ENCODE measurements at places on chromosomes 3 and 15.

- no peak for DNase-seq
Observed at GRCh38 chr3:150161011-150161410, 190.3 kb upstream of the PFN2 start.

DNA sequence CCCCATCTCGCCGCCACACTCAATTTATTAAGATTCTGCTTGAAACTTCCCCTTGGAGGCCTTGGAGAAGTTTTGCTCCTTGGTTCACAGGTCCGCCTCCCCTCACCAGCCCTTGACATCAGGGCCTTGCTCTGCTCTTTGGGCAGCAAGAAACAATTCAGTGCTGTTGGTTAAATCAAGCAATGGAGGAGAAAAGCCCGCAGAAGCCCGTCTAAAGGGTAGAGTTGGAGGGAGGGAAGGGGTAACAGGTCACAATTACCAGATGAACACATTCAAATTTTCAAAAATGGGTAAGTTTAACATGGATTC lies 429 bp downstream of the PARP9 start:
- DNase-seq = no peak

GRCh38 chr3:115876876-115877614 lies 253.7 kb downstream of the GAP43 start:
- DNase-seq = no peak

- no peak for DNase-seq
Observed at GRCh38 chr15:89632563-89633430, 22.5 kb downstream of the KIF7 start.

DNA sequence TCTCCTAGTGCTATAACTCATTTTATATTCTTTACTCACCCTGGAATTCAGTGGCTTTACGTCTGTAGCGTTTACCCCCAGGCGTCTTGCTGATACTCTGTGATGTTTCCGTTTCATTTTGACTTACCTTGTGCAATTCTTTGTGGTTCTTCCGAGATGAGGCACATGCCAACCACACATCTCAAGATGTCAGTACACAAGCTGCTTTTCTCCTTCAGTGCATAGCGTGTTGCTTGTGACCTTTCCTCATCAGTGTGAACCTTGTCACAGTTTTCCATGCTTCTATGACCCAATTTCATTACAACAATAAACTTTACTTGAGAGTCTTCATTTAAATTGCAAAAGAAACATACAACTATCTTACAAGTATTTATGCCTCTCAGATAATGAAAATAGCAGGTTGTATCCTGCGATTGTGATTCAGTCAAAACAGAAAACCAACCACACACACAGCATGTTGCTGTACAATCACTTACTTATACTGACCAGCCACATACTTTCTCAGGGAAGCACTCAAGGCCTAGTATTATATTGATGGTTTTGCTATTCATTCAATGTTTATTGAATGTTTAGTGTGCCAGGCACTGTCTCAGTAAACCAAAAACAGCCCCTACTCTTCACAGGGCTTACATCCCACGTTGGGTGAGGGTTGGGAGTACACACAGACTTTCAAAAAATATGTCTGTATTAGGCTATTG lies 4.6 kb upstream of the TBL1XR1 start:
- no peak for DNase-seq

DNA sequence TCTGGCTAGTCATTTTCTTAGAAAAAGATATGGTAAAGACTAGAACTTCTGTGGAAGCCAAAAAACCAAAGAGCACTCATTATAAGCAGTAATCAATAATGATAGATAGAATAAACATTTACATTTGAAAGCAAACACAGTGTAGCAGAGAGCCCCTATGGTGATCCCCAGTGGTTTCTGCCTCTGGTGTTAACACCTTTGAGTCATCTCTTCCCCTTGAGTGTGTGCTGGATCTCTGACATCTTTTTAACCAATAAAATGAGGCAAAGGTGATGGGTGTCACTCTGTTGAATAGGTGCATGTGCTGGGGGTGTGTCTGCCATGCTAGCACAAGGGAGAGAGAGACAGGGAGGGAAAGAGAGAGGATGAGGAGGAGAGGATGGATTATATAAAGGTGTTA lies 121.6 kb downstream of the TFG start:
- no peak for DNase-seq

GRCh38 chr3:182240474-182240873 lies 528.7 kb downstream of the SOX2 start:
- DNase-seq = no peak

DNA sequence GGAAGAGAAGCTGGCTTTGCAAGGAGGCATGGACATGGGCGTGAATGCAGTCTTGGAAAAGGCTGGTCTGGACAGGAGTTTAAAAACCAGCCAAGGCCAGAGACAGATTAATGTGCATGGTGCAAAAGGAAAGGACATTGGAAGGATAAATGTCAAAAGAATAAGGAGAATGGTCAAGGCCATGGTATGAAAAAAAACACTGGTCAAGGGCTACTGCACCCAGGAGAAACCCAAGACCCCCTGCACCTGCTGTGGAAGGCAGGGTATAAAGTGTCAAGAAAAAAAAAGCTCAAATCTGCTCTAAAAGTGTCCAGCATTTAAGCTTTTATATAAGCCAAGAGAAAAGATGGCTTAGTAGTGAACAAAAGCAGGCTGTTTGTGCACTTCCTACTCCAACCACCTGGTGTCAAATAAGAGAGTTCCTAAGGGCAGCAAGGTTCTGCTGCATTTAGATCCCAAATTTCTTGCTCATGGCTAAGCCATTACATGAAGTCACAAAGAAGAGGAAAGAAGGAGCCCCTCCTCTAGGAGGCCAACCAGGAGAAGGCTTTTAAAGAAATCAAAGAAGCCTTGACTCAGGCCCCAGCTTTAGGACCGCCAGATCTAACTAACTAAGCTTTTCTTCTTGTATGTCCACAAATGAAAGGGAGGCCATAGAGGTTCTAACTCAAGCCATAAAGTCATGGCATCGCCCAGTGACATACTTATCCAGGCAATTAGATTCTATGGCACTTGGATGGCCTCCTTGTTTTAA lies 16.9 kb downstream of the CCR4 start:
- no peak for DNase-seq

- no peak for DNase-seq
Observed at GRCh38 chr3:117129516-117129915, 419.9 kb downstream of the TUSC7 start.

- DNase-seq = no peak
Observed at GRCh38 chr15:50968353-50968752, 59.9 kb downstream of the AP4E1 start.

GRCh38 chr3:95151590-95151989 lies 1088.7 kb downstream of the NSUN3 start:
- DNase-seq = no peak

- no peak for DNase-seq
Observed at GRCh38 chr3:2958551-2958950, 151.6 kb downstream of the IL5RA start.

GRCh38 chr3:166071831-166072230 lies 234.6 kb upstream of the BCHE start:
- no peak for DNase-seq

DNA sequence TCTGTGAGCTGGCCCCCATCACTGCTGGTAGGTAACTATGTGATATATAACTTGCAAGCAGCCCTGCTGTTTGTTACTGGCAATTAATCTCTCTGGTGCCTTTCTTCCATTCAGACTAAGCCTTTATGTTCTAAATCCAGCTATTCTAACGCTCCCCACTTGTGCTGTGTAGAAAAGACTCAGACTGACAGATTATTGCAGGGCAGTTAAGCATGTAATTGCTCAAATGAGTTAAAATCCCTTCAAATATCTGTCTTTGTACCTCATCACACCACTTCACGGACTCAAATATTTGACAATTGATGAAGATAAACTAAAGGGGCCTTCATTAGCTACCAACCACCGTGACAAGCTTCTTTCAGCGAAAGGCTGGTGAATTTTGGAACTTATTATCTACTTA lies 416.2 kb downstream of the NR2F2 start:
- no peak for DNase-seq

DNA sequence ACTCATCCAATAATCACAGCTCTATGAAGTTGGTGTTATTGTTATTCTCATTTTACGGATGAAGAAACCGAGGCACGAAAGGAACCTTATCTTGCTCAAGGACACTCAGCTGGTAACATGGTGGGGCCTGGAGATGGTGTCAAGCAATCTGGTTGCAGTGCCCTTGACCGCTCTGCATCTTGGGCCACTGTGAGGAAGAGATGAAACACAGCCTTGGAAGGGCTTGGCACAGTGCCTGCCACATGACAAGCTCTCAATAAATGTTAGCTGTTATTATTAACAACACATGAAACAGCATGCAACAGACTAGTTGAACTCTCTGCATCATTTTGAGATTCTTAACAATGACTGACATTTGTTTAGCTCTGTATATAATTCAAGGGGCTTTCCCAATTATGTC lies 10.1 kb upstream of the ITGA11 start:
- DNase-seq = no peak

- peak; percentile 99 for DNase-seq
Observed at GRCh38 chr15:70763120-70763949, at the start of gene UACA. UACA (minus strand) TSS chr15:70763558; CDS start chr15:70763407, 151 bp downstream.

- DNase-seq = no peak
Observed at GRCh38 chr15:65209701-65210643, 1.3 kb downstream of the CILP start.

GRCh38 chr3:194093842-194094241 lies 42.1 kb upstream of the HES1 start:
- no peak for DNase-seq

DNA sequence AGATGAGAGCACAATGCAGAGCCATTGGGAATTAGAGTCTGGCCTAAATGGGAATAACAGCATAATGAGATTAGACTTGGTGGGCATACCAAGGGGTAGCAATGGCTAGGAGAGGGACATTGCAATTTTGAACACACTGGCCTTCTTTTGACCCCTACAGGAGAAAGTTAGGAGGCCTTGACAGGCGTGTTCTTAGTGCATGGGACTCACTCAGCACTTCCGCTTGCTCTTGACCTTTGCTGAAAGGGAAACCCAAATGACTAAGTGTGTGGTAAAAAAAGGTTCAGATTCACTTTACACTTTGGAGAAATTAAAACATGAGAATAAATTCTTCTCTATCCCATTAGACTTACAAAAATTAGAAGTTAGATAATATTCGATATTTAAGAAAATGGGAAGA lies 317.4 kb downstream of the DIPK2A start:
- no peak for DNase-seq

DNA sequence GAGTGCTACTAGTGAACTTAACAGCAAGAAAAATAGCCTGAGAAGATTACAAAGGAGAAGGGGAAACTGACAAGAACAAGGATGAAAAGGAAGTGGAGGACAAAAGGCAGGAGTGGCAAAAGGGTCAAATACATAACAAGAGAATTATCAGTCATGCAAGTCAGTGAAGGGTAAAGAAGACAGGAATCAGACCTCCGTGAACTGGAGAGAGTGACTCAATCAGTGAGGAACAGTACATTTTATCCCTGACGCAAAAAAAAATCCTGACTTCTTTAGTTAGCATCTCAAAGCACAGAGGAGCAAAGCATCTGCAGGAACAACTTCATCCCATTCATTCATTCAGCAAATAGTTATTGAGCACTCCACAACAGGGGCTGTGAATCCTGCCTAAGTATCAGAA lies 97.8 kb downstream of the SST start:
- DNase-seq = no peak

GRCh38 chr15:39165020-39165706 lies 415.7 kb upstream of the THBS1 start:
- DNase-seq = no peak

DNA sequence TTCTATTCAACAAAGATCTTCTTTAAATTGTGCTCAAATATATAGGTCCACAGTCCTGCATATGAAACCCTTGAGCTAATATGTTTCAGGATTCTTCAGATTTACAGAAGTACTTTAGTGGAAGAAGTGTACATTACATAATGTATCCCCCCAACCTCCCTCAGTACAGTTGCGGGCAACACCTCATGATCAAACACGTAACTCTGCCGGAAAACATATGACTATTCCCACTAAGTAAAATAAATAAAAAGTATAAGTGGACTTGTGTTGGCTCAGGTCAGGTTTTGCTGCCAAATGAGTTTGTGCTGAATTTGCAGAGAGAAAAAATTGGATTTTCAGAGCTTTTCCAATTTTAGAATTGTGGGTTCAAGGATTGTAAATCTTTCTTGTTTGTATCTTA lies 267.6 kb upstream of the MDFIC2 start:
- no peak for DNase-seq

GRCh38 chr3:38368238-38368637 lies 21.7 kb downstream of the XYLB start:
- DNase-seq = no peak

- DNase-seq = no peak
Observed at GRCh38 chr15:60326824-60327654, 70.7 kb downstream of the ANXA2 start.

DNA sequence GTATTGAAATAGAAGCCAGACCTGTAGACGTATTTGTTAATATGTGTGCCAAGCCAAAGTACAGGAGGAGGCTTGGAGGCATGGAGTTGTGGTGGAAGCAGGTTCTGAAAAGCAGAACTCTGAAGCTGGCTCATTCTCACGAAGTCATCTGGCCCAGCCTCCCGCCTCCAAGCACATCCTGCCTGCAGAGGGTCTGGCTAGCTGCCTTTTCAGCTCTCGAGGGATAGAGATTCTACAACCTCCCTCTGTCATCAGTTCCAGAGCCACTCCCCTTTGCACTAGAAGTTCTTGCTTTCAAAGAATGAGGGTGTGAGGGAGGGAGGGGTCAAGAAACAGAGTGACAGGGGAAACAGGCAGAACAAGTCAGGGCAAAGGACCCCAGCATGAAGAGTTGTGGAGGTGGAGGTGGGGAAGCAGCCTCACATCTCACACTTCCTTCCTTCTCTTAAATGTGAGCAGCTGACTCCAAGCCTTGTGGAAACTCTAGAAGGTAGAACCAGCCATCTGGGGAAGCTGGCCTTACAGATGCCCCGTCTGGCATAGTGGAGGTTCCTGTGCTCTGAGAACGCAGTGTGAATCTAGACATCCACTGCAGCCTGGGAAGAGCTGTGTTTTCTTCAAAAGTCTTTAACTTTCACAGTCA lies 95.3 kb downstream of the SLC49A4 start:
- DNase-seq = no peak

DNA sequence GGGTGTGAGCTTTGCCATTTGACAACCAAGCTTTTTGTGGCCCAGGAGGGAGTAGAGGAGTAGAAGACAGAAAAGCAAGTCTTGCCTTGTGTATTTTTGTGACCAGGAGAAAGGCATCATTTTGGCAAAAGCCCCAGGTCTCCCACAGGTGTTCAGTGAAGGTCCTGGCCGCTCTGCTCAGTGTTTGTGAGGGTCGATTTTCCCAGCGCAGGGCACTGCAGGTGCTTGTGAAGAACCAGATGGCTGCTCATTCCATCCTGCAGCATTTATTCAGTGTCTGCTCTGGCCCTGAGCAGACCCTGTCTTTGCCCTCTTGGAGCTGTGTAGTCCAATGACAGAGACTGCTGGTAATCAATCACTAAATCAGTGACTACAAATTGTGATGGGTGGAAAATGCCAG lies 19.5 kb downstream of the TRAK1 start:
- DNase-seq = no peak

GRCh38 chr15:37099319-37100108 lies 835 bp downstream of the MEIS2 start:
- DNase-seq = peak; percentile 35
